Stimulated activated CD4-positive, alpha-beta T cell treated with anti-CD3 and anti-CD28 coated beads, TNF-alpha, amount 100 ng/mL, for 48 hours (primary cell): ENCODE measurements at places on chromosomes 1 and 21.

GRCh38 chr1:161420763-161421455, 53.2 kb upstream of the CFAP126 start:
- DNase-seq: no peak

- no peak for DNase-seq
Measured at GRCh38 chr1:32144033-32144432, 35.4 kb upstream of the TXLNA start.

DNA sequence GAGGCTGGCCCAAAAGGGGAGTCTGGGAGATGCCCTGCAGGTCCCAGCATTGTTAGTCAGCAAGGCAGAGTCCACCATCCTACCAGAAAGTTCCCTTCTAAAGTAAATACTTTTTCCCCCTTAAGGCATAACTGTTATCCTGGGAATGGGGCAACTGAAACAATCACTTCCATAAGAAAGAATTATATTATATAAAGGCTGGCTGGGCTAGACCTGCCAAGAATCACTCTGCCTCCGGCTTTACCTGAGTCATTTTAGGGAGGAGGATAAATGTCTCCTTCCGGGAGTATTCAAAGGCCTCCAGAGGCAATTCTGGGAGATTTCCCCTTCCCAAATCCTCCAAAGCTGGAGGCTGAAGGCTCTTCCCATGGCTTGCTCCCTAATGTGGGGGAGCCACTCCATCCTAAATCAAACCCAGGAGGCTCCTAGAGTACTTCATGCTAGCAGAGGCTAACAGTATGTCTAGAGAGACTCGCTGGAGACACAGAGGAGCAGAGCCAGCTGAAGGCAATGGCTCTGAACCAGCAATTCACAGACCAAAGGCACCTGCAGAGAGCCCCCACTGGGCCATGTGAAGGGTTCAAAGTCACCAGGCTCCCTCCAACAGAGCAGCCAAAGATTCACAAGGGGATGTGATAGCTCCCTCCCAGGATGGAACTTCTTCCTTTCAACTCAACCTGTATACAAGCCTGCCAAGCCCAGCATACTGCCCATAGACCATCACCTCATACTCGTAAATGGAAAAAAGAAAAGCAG, 116.0 kb downstream of the ASTN1 start:
- no peak for DNase-seq

GRCh38 chr1:162248854-162249535, 127.7 kb downstream of the SPATA46 start:
- DNase-seq: no peak

GRCh38 chr21:35019631-35020032, 29.5 kb downstream of the RUNX1 start:
- DNase-seq: no peak

GRCh38 chr1:86573763-86574484, 27.0 kb downstream of the CLCA4 start:
- DNase-seq: no peak

- DNase-seq: peak; percentile 73
Measured at GRCh38 chr1:157156058-157156541, 17.9 kb upstream of the ETV3 start.
